COR-L47 (cell line): ENCODE measurements at places on chromosomes 2 and 18.

DNA sequence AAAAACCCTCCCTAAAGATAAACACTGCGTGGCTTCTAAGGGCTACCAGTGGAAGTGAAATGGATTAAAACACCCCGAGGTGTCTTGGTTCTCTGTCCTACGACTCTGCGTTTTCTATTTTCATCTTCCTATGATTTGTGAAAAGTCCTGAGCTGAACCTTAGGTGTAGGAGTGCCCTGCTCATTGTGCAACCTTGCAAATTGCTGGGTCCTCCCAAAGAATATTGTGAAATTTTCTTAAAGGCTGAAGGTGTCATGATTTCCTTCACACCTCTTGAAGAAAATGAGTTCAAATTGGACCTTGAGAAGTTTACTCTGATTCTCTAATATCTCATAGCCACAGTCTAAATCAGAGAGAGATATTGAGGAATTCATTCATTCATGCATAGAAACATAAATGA lies 1.8 kb upstream of the SLC19A3 start:
- no peak for DNase-seq

DNA sequence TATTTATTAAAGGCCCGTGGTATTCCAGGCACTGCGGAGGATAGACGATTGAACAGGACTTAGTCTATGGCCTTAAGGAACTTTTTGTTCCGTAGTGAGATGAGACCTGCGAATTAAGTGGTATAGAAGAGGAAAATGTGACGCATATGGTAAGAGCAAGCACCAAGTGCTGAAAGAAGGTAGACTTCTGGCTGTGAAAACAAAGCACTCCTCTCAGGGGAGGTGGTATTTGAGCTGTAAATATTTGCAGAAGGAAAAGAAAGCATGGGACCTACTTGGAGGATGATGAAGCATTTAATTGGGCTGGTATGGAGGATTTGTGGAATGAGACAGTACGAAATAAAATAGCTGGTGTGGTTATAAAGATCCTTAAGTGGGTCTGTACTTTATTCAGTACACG lies 62.5 kb downstream of the GPR39 start:
- no peak for DNase-seq

GRCh38 chr2:16767789-16768476 lies 102.3 kb upstream of the CYRIA start:
- no peak for DNase-seq

DNA sequence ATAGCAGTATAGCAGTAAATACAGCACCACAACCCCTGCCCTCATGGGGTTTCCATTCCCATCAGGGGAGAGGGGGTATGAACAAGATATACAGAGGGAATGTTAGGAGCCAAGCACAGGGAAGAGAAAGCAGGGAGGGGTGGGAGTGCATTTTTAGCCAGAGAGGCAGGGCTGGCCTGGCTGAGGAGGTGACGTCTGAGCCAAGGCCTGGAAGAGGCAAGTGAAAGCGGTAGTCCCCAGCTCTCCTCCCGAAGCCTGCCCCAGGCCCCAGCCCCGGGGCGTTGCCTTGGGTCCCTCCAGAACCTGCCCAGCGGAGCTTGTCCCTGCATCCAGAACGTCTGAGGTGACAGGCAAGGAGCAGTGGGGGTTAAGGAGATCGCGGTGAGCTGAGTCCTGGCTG lies 45.1 kb upstream of the FOSL2 start:
- DNase-seq = no peak

DNA sequence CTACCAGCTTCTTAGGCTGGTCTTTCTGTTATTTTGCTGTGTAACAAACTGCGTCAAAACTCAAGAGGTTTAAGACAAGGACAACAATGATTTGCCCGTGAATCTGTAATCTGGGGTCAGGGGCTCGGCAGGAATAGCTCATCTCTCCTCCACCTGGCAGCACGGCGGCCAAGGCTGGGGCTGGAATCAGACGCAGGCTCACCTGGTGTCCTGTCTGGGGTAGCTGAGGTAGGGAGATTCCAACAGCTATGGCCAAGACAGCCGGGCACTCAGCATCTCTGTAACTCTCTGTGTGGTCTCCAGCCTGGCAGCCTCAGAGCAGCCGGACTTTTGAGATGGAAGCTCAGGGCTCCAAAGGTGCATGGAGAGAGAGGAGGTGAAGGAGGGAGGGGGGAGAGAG lies 42.3 kb downstream of the DNER start:
- no peak for DNase-seq

GRCh38 chr2:6524691-6525474 lies 340.8 kb downstream of the CMPK2 start:
- DNase-seq = no peak

GRCh38 chr2:160498137-160498536 lies 4.5 kb upstream of the RBMS1 start:
- DNase-seq = no peak

DNA sequence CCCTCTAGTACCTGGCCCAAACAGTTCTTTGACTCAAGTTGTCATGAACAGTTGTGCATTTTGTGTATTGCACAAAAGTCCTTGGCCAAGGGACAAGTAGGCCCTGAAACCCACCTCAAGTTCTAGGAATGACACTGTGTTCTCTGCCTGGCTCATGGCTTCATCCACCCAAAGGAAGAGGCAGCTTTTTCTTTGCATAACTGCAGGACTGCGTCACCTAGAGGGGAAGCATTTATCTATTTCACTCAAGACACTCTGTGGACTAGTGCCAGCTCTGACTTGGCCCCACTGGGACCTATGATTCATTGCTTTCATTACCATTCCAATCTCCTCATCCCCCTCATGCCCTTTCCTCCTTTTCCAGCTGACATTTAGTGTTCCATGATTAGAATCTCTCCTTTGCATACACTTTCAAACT lies 119.3 kb upstream of the SIX2 start:
- no peak for DNase-seq

DNA sequence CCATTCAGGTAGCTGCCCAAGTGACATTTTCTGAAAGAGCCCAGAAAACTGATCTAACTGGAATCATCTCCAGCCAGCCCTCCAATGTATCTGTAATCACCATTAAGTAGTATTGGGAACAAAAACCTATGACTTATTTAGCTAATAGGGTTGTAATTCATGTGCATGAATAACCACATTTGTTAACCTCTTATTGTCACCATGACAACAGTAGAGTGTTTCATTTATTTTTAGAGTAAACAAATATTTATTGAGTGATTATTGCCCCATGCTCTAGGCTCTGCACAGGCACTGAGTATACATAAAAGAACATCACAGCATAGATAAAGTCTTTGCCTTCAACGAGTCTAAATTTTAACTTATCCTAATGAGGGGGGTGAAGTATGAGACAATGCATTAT lies 265.4 kb upstream of the UBE2E3 start:
- peak; percentile 51 for DNase-seq

DNA sequence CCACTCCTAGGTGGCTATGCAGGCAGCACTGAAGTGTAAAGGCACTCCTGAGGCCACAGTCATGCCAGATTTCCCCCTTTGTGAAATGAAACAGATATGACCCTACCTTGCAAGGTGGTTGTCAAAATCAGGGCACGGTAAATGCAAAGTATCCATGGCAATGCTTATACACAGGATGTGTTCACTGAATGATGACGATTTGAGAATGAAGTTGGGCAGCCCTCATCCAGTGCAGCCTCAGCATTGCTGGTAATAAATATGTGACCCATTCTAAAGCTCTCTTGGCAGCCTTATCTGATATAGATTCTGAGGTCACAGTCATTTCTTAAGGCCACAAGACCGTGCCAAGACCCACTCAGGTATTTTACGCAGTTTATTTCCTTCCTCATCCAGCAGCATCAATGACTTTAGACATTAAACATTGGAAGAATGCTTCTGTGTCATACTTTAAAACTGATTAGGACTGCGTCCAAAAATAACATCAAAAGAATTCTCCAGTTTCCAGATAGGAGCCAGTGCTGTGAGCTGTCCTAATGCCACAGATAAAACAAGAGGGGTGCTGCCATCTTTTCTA lies 125.5 kb upstream of the SERTAD2 start:
- DNase-seq = no peak

GRCh38 chr2:221929259-221929658 lies 357.2 kb upstream of the EPHA4 start:
- DNase-seq = no peak

- no peak for DNase-seq
These were observed 134.2 kb upstream of the HNRNPA3 start for GRCh38 chr2:177078416-177078815.

DNA sequence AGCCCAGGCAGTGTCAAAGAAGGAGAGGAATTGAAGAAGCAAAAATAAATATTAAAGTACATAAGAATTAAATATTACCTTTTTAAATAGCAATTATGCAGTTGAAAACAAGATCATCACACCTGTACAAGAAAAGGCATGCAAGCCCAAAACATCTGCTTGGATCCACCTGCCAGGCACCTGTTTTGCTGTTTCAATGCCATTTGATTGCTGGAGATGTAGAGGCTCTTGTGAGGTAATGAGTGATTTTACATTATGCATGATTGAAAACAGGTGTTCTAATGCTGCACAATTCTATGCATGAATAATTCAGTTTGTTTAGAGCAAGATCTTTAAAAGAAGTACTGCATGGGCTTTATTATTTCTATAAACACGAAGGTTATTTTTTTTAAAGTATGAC lies 700.6 kb upstream of the ZEB2 start:
- peak; percentile 37 for DNase-seq

DNA sequence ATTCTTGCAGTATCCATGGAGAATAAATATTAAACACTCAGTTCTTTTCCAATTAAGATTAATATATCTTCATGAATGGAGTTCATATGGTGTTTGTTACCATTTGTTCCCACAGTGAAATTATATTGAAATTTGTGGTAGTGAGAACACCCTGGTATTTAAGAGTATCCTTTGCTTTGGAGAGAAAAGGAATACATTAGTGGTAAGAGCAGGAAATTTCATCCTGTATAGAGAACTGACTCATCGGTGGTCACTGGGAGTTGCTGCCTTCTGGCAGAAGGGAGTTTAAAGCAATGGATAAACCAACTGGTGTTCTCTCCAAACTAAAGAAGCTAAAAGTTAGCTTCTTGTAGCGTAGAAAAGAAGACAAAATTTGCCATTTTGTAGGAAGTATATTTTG lies 107.3 kb downstream of the MYO1B start:
- DNase-seq = no peak

- DNase-seq = no peak
These were observed 1106.6 kb upstream of the FAM98A start for GRCh38 chr2:34705551-34706247.

DNA sequence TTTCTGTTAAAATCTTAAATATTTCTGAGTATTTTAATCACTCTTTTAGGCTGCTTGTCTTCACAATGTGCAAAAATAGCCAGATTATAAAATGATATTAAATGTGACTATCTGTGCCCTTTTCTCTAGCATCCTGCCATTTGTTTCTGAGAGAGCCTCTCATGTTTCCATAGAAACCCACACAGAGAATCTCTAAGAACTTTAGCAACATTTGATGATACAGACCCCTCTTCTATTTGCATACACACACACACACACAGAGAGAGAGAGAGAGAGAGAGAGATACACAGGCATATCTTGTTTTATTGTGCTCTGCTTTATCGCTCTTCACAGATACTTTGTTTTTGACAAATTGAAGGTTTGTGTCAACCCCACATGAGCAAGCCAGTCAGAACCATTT lies 134.5 kb upstream of the DDX18 start:
- no peak for DNase-seq

- no peak for DNase-seq
These were observed 33.1 kb upstream of the PELI1 start for GRCh38 chr2:64177315-64177714.
